ENCODE measurements at places on chromosomes 4 and X.

GRCh38 chr4:14151101-14151500 lies 523.6 kb upstream of the BOD1L1 start:
- DNase-seq = no peak

DNA sequence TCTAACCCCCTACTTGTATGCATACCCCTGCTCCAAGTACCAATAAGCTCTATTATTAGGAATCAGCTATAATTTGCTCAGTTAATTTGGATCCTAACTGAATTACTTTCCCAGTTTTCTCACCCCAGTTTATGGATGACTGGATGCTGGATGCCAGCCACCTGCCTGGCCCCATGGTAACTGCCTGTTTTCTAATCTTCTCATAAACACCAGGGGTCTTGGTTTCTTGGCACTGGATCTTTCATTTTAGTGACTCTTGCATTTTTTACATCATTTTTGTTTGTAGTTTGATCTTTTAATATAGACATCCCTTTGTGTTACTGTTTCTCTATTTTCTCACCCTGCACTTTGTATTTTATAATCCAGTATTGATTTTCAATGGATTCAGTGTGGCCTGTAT lies 246.8 kb downstream of the ADGRL3 start:
- DNase-seq = no peak

DNA sequence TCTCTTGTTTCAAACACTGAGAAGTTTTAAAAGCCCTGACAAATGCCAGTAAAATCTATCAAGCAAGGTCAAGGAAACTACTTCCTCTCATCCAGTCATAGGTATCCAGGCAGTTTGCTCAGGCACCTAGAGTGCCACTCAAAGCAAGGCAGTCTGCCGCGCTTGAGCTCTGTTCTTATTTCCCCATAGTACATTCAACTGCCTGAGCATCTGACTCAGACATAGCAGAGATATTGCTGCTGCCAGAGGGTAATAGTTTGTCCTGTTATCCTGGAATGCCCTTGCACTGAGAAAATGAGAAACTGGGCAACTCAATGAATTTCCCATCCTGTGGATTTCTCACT lies 16.1 kb upstream of the ATP8A1 start:
- DNase-seq = no peak

DNA sequence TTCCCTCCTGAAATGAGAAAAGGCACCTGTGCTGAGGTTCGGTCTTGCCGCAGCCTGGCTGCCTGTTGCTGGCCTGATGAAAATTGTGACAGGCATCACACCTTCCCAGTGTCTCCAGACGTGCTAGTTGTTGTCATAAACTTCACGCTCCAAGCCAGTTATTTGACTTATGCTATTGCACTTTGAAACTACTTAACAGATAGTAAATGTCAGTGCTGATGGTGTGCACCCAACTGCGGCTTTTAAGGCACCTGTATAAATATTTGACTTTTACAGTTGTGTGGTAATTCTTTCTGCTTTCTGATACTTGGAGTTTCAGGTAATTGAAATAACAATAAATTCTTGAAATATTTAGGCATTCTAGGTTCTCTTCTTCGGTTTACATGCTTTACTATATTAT lies 1.8 kb downstream of the WWC2 start:
- no peak for DNase-seq

DNA sequence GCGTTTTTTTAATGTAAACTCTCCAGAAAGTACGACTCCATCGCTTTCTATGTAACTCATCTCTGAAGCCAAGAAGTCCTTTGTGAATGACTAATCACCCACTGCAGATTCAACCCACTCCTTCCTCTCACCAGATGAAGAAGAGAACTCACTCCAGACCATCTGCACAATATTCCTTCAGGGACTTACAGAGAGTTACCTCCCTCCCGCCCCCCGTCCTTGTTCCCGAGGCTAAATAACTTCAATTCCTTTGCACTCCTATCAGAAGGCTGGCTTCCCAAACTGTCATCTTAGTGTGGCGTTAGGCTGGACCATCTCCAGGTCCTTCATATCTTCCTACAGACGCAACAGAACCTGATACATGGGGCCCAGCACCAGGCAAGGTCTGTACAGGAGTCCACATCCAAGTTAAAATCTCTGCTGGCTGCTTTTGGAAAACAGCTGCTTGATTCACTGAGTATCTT lies 82.4 kb downstream of the AFAP1 start:
- no peak for DNase-seq

DNA sequence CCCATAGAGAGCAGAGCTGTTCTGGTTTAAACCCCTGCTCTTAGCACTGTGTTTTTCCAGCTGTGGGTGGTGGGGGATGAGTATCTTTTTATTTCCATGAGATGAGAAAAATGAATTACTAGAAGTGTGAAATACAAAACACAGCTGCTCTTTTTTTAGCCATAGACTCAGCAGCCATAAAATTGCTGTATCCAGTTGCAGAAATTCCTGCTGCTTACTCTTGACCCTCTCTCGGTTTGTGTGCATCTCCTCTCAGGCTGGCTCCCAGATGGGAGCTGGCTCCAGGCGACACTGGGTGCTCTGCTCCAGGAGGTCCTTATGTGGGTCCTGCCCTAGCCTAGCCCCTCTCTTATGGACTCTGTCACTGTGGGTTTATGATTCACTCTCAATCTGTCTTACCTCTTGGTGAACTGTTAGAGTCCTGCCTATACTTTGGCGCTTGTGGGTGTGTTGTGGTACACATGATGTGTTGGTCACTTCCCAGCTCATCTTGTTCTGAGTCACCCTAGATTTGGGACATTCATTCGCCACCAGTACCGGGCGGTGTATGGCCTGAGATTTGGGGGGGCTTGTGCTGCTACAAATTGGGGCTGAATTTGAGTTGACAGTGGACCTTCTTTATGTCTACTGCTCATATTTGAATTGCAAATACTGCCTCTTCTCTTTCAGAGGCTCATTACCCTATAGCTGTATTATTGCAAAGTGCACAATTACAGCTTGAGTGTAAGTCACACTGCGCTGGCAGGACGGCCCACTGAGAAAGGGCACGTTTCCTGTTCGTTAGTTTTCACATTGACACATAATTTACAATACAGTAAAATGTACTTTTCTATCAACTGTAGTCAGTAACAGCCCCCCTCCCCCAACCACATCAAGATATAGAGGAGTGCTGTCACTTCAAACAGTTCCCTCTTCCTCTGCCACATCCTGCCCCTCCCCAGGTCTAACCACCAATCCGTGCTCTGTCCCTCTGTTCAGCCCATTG lies 46.9 kb upstream of the MSANTD1 start:
- no peak for DNase-seq

- peak; percentile 5 for DNase-seq
Measured at GRCh38 chr4:24979554-24979953, 51.2 kb downstream of the LGI2 start.

- DNase-seq = no peak
Measured at GRCh38 chr4:28947374-28947773, 1772.8 kb upstream of the PCDH7 start.

- DNase-seq = peak; percentile 56
Measured at GRCh38 chrX:77785486-77786364, at the start of gene ATRX. Gene ATRX, minus strand, starts transcription at chrX:77786216. Its CDS starts 215 bp downstream, at chrX:77786001.

DNA sequence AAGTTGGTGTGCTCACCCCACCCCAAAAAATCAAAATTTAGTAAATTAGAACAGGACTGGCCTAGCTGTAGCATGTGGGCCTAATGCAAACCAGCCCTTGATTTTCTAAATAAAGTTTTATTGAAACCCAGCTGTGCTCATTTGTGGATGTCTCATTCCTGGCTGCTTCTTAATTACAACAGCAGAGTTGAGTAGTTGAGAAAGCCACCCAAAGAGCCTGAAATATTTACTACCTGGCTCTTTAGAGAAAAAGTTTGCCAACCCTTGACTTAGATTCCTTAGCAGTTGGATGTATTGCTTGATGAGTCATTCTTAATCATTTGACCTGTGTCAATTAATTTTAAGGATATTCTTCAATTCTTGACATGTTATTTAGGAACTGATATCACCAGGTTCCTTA lies 168.3 kb upstream of the PUDP start:
- DNase-seq = no peak

GRCh38 chr4:73010789-73011628 lies 58.5 kb downstream of the COX18 start:
- no peak for DNase-seq

DNA sequence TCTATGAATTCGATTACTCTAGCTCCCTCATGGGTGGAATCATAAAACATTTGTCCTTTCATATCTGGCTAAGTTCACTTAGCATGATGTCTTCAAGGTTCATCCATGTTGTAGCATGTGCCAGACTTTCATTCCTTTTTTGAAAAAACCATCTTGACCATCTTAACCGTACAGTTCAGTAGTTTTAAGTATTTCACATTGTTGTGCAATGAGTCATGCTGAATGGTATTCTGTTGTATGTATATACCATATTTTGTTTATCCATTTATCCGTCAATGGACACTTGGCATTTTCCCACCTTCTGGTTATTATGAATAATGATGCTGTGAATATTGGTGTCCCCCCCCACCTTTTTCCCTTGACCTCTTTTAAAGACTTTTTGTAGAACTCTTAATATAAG lies 72.4 kb upstream of the TLR2 start:
- no peak for DNase-seq

GRCh38 chr4:174714393-174715211 lies 114.4 kb downstream of the GLRA3 start:
- no peak for DNase-seq

- no peak for DNase-seq
Measured at GRCh38 chr4:7383266-7383665, 51.5 kb downstream of the PSAPL1 start.

DNA sequence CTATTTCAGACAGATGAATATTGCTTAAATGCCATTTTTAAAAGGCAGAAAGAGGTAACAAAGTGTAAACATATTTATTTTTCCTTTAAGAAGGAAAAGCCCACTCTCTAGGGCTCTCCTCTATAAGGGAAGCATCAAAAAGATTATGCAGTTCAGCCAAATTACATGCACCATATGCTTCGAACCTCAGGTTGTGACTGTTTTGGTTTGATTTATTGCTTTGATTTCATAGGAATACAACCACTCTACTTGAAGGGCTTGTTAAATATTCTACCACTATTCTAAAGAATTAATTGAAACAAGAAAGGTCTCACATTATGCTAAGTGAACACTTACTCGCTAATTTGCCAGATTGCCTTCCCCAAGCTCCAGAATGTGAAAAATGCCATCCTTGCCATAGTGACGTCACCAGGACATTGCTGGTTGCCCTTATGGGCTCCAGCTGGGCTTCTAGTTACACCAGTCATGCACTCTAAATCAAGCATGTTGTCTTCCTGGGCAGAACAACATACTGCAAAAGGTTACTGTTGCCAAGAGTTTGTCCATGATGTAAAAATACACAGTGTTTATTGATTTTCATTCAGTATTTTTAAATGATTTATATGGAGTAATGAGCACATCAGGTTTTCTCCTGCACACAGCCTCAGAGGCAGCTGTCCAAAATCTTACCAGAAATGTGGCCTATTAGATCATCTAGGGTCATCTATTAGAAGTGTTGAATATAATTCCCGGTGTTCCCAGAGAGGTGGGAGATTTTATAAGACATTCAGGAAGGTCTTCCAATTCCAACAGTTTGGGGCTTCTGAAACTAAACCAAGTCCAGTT lies 164.4 kb upstream of the RAPGEF2 start:
- DNase-seq = no peak

GRCh38 chr4:169025184-169025583 lies 15.1 kb upstream of the CBR4 start:
- no peak for DNase-seq

GRCh38 chrX:74421740-74422352 lies 553 bp downstream of the SLC16A2 start:
- no peak for DNase-seq

DNA sequence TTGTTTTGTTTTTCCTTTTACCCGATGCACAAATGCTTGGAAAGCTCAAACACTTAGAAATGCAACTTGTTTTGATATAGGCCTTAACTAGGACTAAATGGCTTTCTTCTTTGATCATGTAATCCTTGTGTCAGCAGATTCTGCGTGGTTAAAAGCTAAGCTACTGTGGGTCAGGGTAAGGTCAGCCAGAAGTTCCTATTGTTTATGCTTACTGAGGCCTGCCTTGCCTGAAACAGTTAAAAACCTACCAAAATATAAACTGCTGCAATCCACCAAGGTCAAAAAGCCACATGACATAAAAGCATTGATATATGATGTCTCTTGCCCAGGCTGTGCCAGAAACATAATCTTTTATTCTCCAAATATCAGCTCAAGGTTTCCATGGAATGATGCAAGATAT lies 223.4 kb downstream of the FAM47B start:
- DNase-seq = no peak

DNA sequence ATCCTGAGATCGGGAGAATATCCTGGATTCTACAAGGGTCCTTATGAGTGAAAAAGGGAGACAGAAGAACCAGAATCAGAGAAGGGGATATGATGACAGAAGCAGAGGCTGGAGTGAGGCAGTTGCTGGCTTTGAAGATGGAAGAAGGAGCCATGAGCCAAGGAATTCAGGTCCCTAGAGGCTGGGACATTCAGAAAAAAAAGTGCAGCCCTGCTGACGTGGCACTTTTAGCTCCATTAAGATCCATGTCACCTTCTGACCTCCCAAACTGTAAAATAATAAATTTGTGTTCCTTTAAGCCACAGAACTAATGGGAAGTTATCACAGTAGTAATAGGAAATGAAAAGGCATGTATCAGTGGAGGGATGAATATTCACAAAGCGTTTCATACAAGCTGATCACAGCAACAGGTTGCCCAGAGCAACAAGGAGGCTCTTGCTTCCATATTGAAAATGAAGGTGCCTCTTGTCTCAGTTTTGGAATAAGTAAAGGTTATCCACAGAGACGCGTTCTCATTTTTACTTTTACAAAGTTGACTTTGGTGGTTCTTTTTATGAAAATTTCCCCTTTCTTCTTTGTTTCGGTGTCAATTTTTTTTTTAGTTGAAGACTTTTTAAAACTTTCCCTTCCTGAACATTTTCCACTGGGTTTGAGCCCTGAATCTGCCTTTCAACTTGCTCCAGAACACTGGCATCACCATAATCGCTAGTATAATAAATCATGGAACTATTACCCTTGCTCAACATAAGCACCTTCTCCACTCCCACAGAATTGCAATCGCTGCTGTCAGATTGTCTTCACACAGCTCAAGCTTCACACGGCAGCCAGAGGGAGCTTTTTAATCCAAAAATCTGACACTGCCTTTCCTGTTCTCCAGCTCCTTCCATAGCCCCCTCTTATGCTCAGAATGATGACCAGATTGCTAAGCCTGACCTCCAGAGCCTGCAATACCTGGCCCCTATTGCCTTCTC lies 127.6 kb upstream of the RBPJ start:
- no peak for DNase-seq

- no peak for DNase-seq
Measured at GRCh38 chr4:155032521-155033229, 175.8 kb upstream of the NPY2R start.

GRCh38 chr4:153943738-153944415 lies 155.0 kb upstream of the SFRP2 start:
- DNase-seq = no peak

DNA sequence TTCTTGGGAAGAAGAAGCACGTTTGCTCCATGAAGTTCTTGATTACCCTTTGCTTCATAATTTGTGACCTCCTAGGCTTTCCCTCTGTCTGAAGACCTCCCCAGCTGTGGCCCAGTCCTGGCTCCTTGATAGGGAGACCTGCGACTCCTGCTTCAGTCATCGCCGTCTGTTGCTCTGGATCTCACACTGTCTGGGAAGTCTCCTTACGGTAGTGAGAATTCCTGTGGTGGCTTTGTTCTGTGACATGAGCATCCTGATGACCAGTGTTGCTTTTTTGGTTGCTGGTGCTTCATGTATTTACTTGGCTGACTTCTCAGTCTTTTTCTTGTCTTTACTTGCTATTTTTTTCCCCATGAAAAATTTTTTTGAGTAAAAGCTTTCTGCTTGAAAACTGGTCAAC lies 44.2 kb downstream of the JADE1 start:
- no peak for DNase-seq
